ENCODE measurements at places on chromosomes 3 and 15.

GRCh38 chr3:134366928-134367811 is 7.1 kb downstream of the AMOTL2 start:
- DNase-seq = no peak

DNA sequence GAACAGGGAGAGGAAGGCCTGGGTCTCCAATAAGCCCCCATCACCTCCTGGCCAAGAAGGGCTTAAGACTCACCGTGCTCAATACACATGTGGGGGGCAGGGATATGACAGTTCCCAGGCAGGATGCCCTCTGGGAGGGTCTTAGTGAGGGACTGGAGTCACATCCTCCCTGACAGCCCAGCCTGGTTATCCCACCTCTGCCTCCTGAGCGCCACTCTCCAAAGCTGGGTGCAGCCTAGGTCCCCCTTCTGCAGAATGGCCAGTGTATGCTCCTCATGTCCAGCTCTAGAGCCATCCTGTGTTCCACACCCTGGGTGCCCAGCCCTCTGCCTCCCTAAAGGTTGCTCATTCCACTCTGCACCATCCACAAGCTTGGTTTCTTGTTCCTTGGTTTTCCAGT is 1.2 kb upstream of the SHISA5 start:
- DNase-seq = no peak

- DNase-seq = no peak
Observed at GRCh38 chr3:86562090-86562489, 428.9 kb downstream of the VGLL3 start.

DNA sequence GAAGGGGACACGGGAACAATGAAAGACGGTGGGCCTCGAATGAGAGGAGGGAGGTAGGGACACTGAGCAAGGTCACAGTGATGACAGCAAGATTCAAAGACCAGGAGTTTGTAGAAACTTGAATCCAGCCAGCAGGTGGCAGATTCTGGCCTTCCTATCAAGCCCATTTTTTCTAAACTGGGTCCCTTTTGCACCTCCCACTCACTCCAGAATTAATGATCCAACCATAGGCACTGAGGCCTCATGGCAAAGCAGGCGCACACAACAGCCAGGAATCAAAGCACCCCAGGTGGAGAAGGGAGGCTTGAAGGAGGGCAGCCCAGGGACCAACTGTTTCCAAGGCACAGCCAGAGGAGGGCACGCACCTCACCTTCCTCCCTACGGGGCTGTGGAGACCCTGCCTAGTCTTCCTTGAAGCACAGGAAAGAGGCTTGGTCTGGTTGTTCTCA is 90.2 kb downstream of the ANP32A start:
- no peak for DNase-seq

- no peak for DNase-seq
Observed at GRCh38 chr15:41620536-41621199, 39.5 kb upstream of the MGA start.

- DNase-seq = peak; percentile 77
Observed at GRCh38 chr15:62390791-62391640, 225.9 kb upstream of the C2CD4B start.

- no peak for DNase-seq
Observed at GRCh38 chr3:24155276-24155675, 210.2 kb downstream of the NR1D2 start.

- DNase-seq = no peak
Observed at GRCh38 chr15:53758412-53758811, 1.1 kb downstream of the WDR72 start.

DNA sequence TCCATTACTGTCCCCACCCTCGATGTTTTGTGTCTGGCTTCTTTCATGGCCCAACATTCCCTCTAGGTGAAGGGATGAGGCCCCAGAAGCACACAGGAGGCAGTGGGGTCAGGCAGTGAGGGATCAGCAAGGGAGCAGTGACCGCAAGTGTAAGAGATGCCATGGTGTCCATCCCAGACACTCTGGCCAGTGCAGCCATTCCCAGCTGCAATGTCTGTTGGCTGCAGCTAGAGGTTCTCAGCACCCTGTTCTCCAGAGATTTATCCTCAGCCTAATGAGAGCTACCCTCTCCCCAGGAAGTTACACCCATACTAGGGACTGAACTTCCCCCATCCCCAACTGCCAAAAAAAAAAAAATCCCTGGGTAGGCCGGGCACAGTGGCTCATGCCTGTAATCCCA is 40.2 kb downstream of the TRANK1 start:
- no peak for DNase-seq

DNA sequence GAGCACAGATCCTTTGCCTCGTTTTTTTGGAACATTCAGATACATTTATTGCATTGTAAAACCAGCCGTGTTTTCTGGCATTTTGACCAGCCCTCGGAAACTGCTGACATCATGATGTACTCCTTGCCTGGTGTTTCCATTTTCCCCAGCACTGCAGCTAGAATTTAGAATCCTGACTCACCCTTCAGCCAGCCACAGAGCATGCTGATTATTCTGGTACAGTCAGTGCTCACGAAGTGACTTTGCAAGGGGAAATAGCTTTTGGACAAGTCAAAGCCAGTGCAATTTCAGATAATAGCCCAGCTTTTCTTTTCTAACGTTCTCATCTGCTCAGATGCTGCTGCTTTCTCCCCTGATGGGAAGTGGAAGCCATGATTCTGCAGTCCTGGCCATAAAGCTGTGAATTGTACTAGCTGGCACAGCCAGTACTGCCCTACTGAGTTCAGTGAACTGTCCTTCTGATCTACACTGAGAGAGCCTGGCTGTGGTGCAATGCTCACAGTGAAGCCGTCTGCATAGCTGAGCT is 12.1 kb upstream of the CNBP start:
- DNase-seq = no peak

GRCh38 chr3:149393345-149394160 is 16.1 kb upstream of the TM4SF1 start:
- peak; percentile 66 for DNase-seq

- no peak for DNase-seq
Observed at GRCh38 chr3:49157289-49157688, 8.8 kb downstream of the CCDC71 start.

DNA sequence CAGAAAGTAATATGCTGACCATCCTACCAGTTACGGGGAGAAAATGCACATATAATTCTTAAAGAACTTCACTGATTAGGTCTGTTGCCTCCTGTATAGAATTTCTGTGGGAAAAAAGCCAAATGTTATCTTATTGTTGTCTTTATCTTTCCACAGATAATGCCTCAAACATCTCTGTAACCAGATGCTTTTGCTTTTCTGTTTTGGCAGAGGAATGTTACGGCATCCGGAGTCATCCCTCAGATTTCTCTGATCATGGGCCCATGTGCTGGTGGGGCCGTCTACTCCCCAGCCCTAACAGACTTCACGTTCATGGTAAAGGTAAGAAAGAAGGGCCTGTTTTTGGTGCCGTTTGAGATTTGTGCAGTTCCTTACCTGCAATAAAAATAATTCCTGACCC is 33.5 kb downstream of the PCCB start:
- DNase-seq = no peak

GRCh38 chr3:109188741-109189140 is 52.2 kb downstream of the C3orf85 start:
- no peak for DNase-seq

DNA sequence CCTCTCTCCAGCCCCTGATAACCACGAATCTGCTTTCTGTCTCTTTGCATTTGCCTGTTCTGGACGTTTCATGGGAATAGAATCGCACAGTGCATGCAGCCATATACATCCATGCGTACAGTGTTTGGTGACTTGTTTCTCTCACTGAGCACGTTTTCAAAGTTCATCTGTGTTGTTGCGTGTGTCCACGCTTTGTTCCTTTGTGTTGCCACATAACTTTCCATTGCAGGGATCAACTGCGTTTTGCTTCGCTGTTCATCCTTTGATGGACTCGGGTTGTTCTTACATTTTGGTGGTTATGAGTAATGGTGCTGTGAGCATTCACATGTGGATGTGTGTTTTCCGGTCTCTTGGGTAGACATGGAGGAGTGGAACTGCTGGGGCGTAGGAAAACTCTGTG is 56.4 kb upstream of the TAMM41 start:
- DNase-seq = no peak

- no peak for DNase-seq
Observed at GRCh38 chr3:15443826-15444524, 16.6 kb downstream of the EAF1 start.

DNA sequence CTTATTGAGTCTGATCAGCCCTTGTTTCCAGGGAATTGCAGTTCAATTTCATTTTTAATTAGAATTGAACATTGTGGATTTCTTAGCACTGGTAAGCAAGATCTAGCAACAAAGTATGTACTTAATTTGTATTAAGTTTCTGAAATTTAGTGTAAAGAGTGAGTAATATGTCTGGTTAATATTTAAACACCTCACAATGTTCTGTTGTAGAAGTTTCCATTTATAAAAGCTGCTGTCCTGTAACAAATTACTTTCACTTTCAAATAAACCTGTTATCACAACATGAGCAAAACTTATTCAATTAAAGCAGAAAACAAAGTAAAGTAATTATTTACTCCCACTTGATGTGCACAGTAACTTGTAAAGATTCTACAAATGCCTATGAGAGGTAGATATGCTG is 448.5 kb downstream of the NAALADL2 start:
- no peak for DNase-seq

DNA sequence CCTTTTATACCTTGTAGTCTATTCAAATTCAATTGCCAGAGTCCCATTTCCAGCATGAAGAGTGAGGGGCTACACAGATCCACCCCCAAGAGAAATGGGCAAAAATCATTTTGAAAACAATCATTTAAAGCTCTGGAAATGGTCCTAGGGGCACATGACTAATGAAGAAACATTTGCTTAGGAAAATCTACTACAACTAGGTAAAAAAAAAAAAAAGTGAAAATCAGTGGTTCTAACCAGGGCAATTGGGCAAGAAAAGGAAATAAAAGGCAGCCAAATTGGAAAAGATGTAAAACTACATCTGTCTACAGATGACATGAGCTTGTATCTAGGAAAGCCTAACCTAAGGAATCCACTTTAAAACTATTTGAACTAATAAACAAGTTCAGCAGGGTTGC is 9.4 kb downstream of the IMPG2 start:
- DNase-seq = no peak

DNA sequence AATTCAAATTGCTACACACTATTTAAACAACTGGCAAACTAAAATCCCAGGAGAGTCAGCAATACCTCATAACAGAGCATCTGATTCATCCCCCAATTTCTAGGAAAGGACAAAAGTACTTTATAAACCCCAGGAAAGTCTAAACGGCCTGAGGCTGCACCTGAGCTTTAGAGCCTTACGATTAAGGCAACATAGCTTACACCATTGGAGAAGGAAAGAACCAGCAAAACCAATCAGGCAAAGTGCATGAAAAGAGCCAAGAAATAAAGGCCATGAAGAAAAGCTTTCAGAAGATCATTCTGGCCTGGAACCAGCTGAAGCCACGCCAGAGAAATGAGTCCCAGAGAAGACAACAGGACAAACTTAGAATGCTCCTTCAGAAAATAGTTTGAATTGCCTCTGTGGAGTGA is 48.1 kb downstream of the PTPN9 start:
- no peak for DNase-seq

DNA sequence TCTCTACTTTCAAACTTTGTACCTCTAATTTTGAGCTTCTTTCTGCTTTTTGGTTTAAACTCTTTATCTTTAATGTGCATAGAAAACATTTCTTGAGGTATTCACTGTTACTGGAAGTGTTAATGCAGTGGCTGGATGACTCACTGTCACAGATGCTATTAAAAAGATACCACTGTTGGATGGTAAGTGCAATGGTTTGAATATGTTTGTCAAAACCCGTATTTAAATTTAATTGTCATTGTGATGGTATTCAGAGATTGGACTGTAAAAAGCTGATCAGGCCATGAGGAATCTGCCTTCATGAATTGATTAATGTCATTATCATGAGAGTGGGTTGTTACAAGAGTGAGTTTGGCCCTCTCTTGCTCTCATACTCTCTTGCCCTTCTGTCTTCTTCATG is 70.6 kb downstream of the AP4E1 start:
- no peak for DNase-seq

- no peak for DNase-seq
Observed at GRCh38 chr15:62658498-62658897, 384.0 kb upstream of the TPM1 start.

DNA sequence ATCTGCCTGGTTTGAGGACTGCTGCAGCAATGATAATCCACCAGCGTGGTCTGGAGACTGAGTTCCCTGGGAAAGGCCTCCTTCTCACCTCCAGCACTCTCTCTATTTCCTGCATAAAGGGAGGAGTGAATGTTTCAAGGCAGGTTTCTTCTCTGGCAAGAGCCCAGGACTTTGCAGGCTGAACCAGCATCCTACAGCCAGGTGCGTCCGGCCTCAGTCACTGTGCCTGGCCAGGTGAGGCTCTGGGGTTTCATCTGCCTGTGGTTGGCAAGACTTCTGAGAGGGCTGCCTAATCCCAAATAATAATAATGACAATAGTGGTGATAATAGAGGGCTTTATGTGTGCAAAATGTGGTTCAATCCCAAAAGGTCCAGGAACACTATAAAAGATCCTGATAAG is 269.0 kb upstream of the TBC1D5 start:
- no peak for DNase-seq
